Bronchial epithelial cell (primary cell): ENCODE measurements at places on chromosomes 4 and X. TPM values are rescaled to one million over a fixed set of nuclear protein-coding genes. Genes with fewer than 3 reads are reported as not detected.
A peak's percentile ranks its signal among the peaks of the same experiment; 100 is the strongest.

GRCh38 chrX:110086916-110087484 lies 84.1 kb downstream of the TMEM164 start:
- DNase-seq = peak; percentile 92

- no peak for DNase-seq
Measured at GRCh38 chr4:82223715-82224114, 150.1 kb downstream of the HNRNPD start.

DNA sequence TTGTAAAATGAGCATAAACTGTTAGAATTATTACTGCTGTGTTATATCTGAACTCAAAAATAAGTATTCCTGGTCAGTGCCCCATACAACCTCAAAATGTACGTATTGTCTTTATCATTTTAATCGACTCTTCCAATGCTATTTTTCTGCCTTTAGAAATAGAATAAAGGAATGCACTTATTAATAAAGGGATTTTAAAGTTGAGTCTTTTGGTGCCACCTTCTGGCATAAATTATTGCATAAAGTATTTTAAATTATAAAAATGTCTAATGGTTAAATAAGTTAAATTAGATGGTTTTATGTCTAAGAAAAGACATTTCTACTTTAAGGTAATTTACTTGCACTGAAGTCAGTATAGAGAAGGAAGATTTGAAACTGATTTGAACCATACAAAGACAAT lies 424.0 kb upstream of the NDST4 start:
- DNase-seq = peak; percentile 33

DNA sequence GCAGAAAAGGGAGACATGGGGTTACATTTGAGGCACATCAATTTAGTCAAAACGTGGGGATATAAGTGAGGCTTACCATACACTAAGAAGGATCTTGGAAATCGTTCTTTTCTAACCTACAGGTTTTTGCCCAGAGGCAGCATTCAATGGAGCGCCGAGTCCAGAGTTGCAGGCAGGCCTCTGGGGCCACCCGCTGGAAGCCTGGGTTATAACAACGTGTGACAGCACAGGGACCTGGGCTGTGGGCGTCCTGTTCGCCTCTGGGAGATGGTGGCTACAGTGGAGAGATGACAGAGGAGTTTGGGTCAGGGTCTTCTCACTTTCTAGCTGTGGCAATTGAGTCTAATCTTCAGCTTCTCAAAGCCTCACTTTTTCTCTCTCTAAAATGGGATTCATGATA lies 53.9 kb downstream of the ENPP6 start:
- DNase-seq = peak; percentile 36

The HERC5 gene
- under 0.01 and 0.13 TPM in 2 replicates for total RNA-seq
